ENCODE measurements at places on chromosomes 11 and 22.

DNA sequence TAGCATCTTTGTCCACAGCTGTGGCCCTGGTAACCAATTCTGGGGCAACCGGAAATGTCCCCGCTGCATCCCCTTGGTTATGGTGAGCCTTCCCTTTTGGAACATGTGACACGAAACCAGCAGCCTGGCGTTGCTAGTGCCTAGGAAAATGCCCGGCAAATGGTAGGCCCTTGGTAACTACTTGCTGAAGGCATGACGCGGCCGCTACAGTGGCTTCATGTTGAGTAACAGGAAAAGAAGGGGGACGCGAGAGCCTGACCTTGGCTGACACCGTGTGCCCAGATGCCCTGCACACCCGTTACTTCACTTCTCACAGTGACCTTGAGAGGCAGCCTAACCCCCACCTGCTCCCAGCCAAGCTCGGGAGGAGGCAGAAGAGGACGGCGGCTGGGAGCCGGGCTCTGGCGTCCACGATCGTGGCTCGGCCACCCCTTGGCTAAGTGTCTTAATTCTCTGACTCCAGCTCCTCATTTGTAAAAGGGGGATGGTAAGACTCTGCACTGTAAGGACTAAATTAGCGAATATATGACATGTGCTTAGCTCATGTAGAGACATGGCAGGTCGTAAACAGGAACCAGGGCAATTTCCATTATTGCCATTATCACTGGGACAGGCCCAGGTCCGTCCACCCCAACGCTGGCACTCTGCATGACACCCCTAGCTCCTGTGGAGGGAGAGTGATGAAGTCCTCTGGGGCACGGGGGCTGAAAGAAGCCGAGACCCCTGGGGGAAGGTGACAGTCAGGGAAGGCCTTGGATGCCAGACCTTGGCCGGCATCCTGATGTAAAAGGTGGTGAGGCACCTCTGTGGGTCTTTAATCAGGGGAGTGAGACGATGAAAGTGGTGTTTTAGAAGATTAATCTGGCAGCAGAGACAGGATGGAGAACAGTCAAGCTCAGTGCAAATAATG, 18.9 kb downstream of the IFT27 start:
- DNase-seq = no peak

- peak; percentile 65 for DNase-seq
These were observed 43.9 kb downstream of the BIRC2 start for GRCh38 chr11:102390667-102391465.

GRCh38 chr11:2249189-2249916, 21.0 kb downstream of the ASCL2 start:
- no peak for DNase-seq

DNA sequence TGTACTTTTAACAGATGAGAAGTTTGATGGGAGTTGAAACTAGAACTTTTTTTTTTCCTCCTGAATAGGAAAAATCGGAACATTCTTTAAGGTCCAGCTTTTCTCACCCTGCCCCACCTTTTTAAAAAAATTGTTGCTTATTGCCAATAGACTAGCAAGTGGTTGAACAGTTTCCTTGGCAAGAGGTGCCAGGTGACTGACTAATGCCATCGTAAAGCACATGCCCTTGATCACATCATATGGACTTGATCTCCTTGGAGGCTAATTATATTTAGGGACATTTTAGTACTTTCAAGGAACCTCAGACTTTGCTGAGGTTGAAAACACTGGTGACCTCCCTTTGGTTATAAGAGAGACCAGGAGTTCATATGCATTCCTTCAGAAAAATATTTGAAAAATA, 57.6 kb downstream of the MTMR3 start:
- no peak for DNase-seq

- DNase-seq = no peak
These were observed 1.1 kb upstream of the SERPING1 start for GRCh38 chr11:57596266-57596885.

DNA sequence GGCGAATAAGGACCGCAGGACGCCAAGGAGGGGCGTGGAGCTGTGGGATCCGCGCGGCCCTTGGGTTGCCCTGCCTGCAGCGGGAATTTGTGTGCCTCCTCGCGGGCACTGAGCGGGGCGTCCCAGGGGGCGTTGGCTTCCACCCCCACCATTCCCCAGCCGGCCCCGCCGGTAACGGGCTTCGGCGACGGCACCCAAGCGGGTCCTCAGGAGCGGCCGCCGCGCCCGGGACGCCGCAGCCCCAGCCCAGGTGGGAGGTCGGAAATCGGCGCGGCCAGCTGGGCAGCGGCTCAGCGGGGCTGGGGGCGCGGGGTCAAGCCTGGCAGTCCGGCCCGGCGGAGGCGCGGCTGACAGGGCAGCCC, 320 bp downstream of the CLTCL1 start:
- DNase-seq = peak; percentile 26

- peak; percentile 97 for DNase-seq
These were observed 23.5 kb downstream of the FZD4 start for GRCh38 chr11:86931548-86932258.

- no peak for DNase-seq
These were observed 21.4 kb downstream of the RBX1 start for GRCh38 chr22:40972587-40972986.

DNA sequence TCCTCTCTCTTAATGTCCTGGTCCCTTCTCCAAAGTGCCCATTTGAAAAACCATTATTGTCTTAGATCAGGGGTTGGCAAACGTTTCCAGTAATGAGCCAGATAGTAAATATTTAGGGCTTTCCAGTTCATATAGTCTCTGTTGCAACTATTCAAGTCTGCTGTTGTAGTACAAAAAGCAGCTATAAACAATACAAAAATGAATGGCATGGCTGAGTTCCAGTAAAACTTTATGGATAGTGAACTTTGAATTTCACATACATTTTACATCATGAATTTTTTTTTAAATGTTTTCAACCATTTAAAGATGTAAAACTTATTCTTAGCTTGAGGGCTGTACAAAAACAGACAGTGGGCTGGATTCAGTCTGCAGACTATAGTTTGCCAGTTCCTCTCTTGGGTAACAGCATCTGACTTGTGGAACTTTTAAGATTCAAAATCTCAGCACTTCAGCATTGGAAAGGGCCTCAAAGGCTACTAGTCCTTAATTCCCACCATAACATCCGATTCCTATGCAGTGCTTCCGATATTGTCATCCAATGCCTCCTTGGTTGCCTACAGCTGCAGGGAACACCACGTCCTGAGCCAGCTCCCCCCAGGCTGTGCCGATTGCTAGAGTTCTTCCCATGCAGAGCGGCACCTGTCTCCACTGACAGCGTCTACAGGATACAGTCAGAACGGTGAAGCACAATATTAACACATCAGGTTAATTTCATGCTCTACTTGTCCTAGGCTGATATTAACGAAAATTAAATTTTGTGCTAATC, 65.6 kb upstream of the E2F8 start:
- no peak for DNase-seq

DNA sequence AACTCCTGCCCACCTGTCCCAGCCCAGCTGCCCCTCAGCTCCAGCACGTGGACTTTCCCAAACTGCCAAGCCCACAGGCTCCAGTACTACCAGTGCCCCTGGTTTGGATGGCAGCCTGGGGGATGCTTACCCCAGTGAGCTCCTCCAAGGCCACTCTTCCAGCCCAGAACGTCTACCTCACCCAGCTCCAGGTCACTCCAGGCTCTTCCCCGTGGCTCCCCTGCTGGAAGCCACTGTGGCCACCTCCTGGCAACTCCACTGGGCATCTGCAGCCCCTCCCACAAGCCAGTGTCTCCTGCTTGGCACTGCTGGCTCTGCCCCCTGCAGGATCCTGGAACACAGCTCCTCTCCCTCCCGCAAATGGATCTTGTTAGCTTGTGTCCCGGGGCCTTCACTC, 29.3 kb downstream of the LMO1 start:
- DNase-seq = no peak

DNA sequence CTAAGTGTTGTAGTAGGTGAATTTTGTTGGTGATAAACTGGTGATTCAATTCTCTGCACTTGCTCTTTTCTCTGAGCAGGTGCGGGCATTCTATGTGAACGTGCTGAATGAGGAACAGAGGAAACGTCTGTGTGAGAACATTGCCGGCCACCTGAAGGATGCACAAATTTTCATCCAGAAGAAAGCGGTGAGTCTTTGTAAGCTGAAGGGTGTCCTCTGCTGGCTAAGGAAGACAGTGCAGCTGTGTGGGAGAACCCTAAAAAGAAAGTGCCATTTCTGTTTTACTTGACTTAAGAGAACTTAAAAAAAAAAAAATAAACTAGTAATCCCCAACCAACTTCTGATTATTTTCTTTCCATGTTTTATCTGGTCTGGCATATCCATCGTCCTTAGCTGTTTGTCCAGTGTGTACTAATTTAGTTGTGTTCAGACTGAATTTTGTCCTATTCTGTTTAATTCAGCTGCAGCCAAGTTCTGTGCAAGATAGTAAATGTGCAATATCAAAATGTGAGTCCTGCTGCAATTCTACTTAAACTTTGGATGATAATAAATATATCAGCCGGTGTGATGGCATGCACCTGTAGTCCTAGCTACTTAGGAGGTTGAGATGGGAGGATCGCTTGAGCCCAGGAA, 29.6 kb downstream of the CAT start:
- peak; percentile 56 for DNase-seq

DNA sequence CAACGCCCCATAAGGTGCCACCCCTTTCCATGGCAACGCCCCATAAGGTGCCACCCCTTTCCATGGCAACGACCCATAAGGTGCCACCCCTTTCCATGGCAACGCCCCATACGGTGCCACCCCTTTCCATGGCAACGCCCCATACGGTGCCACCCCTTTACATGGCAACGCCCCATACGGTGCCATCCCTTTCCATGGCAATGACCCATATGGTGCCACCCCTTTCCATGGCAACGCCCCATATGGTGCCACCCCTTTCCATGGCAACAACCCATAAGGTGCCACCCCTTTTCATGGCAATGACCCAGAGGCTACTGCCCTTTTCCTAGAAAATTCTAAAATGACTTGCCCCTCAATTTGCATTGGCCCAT, 72.1 kb downstream of the BRD1 start:
- DNase-seq = no peak

DNA sequence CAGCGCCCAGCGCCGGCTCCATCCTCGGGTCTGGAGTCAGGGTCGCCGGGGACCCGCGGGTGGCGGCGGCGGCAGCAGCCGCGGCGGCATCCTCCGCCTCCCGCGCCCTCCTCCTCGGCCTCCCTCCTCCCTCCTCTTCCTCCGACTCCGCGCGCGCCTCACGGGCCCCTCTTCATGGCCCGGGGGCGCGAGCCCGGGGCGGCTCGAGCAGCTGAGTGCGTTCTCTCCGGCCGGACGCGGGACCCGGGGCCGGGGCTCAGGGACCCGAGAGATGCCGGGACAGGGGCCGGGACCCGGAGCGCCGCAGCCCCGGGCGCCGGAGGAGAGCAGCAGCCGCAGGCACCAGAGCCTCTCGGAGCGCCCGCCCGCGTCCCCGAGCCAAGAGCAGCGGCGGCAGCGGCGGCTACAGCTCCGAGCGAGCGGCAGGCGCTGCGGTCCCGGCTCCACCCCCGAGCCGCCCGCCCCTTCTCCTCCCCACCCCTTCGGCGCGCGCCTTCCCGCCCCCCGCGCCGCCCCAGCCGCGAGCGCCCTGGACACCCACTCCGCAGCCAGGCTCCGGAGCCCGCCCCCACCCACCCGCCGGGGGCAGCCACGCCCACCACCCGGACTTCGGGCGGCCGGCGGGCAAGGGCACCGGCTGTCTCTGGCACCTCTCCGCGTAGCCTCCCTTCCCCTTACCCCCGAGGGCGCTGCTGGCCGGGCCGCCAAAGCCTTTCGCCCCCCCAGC, at the start of gene CHST1:
CHST1 (minus strand) TSS at position 417 of the 727 bp plus-strand sequence. CDS start 14,699 bp downstream, outside the sequence.
- DNase-seq = no peak

DNA sequence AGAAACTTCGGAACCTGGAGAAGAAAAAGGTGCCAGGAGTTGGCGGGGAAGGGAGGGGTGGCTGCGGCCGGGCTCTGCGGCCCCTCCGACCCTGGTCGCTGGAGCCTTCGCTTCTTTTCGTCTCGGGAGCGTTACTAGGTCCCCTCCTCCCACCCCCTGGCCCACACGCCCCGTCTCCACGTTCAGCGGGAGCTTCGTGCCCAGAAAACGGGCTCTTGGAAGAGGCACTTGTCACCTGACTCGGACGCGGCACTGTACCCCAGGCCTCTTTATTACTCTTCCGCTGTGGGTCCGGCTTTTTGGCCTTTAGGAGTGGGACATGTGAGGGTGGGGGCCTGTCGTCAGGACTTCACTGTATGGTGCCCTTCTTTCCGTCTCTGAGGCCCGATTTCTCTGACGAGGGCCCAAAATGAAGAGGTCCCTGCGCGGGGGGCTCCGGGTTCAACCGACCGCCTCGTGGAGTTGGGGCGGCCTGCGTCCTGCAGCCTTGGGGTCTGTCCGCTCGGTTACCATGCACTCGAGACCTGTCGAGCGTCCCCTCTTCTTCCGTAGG, 1.2 kb downstream of the CAPRIN1 start:
- peak; percentile 59 for DNase-seq

- peak; percentile 81 for DNase-seq
These were observed 759 bp upstream of the PEX16 start for GRCh38 chr11:45918331-45918941.

GRCh38 chr22:26394777-26395176, 34.3 kb upstream of the ASPHD2 start:
- no peak for DNase-seq

DNA sequence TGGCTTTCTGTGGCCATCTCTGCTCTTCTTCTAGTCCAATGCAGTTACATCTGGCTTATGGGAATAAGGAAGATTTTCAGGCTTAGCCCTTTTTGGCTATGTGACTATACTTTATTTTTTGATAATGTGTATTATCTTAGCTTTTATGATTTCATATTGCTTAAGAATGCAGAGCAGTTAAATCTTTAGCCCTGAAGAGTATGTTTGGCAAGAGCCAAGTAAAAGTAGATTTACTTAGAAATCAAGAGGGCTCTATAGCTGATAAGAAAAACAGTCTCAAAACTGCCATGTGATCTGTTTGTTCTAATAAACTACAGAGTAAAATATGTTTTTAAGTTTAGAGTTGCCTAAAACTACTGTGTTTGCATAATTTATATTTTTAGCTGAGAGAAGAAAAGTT, 61.2 kb downstream of the RNF169 start:
- no peak for DNase-seq

Measured in OCI-M1 (cell line).